ENCODE measurements at places on chromosomes 7 and 10. TPM values are rescaled to one million over a fixed set of nuclear protein-coding genes. Genes with fewer than 3 reads are reported as not detected.
A peak's percentile ranks its signal among the peaks of the same experiment; 100 is the strongest.

- no peak for DNase-seq
Measured at GRCh38 chr10:129950676-129951075, 13.4 kb downstream of the EBF3 start.

PNLIPRP2 gene
- polyA plus RNA-seq: 0.10 TPM

GRCh38 chr10:29712108-29712507, 77.3 kb upstream of the SVIL start:
- DNase-seq: peak; percentile 39

DNA sequence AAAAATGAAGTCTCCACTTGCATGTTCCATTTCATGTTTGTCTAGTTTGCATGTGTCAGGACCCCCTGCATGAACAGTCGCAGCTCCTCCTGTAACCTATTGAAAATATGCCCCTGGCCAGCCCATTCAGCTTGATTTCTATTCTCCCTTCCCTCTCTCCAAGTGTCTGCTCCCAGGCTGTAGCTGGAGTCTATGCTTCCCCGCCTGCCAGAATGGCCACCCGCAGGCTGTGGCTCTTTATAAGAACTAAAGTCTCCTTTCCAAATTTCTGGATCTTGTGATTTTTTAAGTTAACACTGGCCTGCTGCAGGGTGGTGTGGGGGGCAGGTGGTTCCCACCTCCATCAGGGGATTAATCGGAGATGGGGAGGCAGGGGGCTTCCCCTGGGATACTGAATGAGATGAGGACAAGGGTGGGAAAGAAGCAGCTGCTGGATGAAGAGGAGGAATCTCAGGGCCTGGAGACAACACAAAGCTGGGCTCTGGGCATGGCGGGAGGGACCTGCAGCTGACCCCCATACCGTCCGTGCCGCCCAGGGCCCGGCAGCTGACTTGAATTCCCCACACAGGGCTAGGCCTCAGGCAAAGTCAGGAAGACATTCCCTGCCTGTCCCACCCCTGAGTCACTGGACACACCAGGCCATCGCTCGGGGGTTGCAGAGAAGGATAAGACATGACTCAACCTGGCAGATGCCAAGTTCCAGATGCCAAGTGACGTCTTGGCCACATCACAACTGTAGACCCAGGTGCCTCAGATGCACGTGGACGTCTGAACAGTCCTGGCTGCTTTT, 399.5 kb upstream of the FOXK1 start:
- no peak for DNase-seq

GRCh38 chr7:155576416-155576815, 30.1 kb upstream of the CNPY1 start:
- DNase-seq: no peak

HECW1 gene
- 7.0 TPM for polyA plus RNA-seq

ADRA2A gene
- 2.3 TPM for polyA plus RNA-seq

- DNase-seq: no peak
Measured at GRCh38 chr10:56605051-56605450, 244.0 kb upstream of the ZWINT start.

DNA sequence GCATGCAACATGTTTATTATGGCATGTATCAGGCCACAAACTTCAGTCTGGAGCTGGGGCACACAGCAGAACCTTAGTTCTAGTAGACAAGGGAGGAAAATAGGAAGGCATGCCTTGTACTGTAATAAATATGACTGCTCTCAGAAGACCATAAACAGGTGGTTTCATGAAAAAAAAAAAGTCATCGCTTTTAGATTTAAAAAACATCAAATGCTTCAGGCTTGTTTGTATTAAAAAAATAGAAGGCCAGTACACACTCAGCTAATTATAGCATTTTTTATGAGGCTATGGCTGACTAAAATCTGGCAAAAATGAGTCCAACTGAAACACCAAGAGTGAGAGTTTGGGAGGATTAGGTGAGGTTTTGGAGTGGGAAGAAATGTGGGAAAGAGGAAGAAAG, 204.1 kb downstream of the JAZF1 start:
- DNase-seq: no peak

DGKB gene
- polyA plus RNA-seq: 2.2 TPM

PPP1R9A gene
- 30.4 TPM for polyA plus RNA-seq

CTAGE6 gene
- not detected for polyA plus RNA-seq

GRCh38 chr7:157652161-157652953, 315.6 kb downstream of the DNAJB6 start:
- no peak for DNase-seq

DNA sequence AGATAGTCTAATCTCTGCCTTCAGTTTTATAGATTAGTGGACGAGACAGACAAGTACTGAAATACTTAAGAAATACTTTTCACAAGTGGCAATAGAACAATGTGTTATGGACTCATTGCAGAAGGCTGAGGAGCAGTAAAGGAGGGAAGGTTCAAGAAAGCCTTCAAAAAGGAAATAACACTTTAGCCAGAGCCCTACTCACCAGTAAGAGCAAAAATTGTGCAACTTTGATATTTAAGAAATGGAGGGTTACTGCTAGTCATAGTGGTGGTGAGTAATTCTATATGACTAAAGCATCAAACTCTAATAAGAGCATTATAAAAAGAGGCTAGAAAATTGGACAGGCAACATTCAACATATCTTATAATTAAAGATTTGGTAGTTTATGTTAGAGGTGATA, 28.8 kb downstream of the PTPN12 start:
- DNase-seq: no peak

LRIT1 gene
- not detected for polyA plus RNA-seq

GRCh38 chr10:62514079-62514693, 140.0 kb downstream of the ZNF365 start:
- no peak for DNase-seq

DNA sequence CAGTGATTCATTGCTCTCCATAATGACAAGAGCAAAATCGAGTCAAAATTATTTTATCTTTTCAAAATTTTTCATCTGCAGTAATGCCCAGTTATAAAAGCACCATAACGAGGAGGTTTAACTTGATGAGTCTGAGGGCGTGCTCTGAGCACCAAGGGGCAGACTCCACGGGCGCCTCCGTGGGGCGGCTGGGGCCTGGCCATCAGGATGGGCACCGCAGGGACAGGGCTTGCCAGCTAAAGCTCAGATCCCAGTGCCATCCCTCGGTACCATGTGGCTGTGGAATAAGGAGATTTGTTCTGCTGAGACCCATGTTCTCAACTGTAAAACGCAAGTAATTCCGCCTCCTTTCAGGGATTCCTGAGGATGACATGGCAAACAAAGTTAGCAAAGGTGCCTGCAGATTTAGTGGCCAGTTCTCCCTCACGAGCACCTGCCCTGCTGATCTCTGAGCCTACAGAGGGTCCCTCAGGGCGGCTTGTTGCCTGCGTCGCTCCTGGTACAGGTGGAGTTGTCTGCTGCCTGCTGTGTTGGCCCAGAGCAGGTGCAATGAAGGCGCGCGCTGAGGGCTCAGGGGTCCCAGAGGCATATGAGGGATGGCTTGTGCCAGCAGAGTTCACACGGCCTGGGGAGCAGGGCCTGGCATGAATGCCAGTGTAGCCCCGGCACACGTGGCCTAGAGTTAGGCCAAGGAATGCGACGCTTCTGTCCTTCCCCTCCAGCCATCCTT, 584.4 kb downstream of the TCERG1L start:
- DNase-seq: no peak

- no peak for DNase-seq
Measured at GRCh38 chr10:63430091-63430998, 35.4 kb downstream of the JMJD1C start.

HMX2 gene
- polyA plus RNA-seq: 1.5 TPM

COL26A1 gene
- 28.3 TPM for polyA plus RNA-seq

DNA sequence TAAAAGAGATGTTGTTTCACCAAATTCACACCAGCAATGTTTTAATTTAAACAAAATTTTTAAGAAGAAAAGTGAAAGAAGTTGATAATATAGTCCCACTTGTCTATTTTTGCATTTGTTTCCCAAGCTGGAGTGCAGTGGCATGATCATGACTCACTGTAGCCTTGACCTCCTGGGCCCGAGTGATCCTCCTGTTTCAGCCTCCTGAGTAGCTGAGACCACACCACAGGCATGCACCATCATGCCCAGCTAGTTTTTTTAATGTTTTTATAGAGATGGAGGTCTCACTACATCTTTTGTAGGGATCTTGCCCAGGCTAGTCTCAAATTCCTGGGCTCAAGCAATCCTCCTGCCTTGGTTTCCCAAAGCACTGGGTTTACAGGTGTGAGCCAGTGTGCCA, 14.1 kb upstream of the NDUFA5 start:
- DNase-seq: no peak

DNA sequence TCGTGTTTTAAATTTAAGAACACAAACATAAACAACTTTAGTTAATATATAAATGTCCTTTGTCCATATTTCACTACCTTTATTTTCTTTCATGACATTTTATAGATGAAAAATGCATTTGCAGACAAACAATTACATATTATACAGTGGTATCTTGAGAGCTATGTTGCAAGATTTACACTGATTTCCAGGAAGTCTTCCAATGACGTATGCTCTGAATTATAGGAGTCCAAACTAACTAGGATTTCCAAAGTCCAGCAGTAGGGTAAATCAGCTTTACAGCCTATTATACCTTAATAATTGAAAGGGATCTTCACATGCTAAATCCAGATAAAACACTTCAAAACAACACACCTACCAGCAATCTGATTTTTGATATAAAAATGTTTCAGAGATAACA, 69.4 kb downstream of the HYCC1 start:
- DNase-seq: no peak

DNA sequence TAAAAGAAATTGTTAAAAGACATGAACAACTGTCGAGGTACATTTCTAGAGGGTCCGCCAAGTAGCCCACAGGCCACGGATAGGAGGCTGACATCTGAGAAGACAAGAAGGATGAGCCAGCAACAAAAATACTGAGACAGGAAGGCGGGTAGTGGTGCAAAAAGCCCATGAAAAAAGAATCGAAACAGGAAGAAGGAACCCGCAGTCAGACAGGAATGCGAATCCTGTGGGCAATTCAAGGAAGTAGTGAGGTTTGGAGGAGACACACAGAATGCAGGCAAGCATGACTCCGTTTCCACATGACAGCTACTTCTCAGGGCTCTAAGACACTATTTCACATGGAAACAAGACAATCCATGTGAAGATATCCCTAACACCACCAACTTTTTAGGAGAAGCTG, 125.2 kb downstream of the DOCK4 start:
- DNase-seq: no peak

- no peak for DNase-seq
Measured at GRCh38 chr7:55236476-55236875, 128.7 kb upstream of the LANCL2 start.

DNA sequence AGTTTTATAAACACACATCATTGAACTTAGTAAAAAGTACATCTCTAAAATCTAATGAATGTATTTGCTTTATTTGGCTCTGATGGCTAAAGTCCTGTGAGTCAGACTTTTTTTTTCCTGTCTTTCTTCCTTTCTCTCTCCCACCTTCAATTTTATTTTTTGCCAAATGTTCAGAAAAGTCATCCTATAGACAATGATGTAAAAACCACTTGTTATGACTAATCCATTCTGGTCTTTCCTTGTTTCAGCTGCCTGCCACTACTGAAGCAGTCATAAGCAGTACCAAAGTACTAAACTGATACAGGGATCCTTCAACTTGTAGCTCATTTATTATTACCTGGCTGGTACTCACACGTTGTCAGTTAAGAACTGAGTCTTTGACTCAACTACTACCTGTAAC, 23.9 kb downstream of the HECTD2 start:
- no peak for DNase-seq

- no peak for DNase-seq
Measured at GRCh38 chr7:71716690-71717089, 584.7 kb downstream of the GALNT17 start.

ZNF12 gene
- polyA plus RNA-seq: 36.6 TPM

- no peak for DNase-seq
Measured at GRCh38 chr7:128035712-128036111, 4.5 kb upstream of the LRRC4 start.

LIPK gene
- polyA plus RNA-seq: not detected

DNA sequence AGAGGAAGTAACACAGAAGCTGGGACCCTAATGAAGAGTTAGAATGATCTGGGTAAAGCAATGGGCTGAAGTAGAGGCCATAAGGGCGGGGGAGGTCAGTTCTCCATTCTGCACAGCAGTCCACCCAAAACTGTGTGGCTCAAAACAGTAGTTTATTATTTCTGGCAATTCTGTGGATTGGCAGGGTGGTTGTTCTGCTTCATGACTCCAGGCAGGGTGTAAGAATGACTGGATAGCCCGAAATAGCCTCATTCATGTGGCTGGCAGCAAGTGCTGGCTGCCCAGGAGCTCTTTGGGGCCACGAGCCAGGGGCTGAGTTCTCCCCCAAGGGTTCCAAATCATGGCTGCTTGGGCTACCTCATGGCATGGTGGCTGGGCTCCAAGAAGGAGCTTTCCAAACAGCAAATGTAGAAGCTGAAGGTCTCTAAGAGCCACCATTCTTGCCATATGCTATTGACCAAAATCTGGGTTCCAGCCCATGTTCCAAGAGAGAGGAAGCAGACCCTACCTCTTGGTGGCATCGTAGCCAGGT, 315.1 kb upstream of the C7orf33 start:
- no peak for DNase-seq

TCF7L2 gene
- 49.5 TPM for polyA plus RNA-seq

DNA sequence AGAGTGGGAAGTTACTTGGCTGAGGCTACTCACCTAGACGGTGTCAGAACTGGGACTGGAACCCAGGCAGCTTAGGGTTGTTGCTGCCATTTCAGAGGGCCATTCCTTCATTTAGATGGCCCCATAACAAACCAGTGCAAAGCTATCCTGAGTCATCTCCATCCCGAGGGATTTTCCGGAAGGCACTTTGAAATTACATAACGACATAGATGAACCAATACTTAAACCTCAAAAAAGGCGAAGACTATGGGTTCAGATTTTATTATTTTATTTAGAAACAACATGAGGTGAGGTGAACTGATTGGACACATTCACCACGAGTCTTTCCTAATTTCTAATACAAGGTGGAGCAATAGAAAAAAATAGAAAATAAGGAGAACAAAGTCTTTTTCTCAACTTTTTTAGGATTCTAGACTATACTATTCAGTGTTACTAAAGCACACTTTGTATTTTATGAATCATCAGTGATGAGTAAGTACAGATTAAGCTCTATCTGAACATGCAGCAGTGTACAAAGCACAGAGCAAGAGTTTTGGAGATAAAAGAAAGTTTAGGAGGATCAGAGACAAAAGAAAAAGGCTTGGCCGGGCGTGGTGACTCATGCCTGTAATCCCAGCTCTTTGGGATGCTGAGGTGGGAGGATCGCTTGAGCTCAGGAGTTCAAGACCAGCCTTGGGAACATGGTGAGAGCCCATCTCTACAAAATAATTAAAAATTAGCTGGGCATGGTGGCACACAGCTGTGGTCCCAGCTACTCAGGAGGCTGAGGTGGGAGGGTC, 79.5 kb upstream of the SVIL start:
- DNase-seq: no peak

MAP3K8 gene
- 6.5 TPM for polyA plus RNA-seq

STEAP2 gene
- 11.4 TPM for polyA plus RNA-seq

CHST15 gene
- polyA plus RNA-seq: 17.9 TPM

DNA sequence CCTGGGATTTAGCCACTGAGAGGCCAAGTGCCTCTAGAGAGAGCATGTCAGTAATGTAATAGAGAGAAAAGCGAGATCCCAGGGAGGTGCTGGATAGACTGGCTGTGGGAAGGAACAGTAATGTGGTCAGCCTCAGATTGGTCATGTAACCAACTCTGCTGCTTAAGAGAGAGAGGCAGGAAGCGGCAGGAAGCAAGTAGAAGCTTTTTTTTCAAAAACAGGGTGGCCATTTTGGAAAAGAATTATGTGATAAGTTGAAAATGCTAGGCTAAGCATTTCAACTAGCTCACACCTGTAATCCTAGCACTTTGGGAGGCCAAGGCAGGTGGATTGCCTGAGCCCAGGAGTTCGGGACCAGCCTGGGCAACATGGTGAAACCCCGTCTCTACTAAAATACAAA, 3.7 kb upstream of the PCOLCE start:
- DNase-seq: no peak

GRCh38 chr10:32938554-32939061, 19.4 kb downstream of the ITGB1 start:
- no peak for DNase-seq
